Activated T-helper 2 cell treated with anti-CD3 and anti-CD28 coated beads, Interferon-gamma antibody, Interleukin-2, Interleukin-4, amounts not matched to agents 10 μg/mL and 5 μg/mL and 100 μg/mL, durations not matched to agents 14 hours and 24 hours and 36 hours (primary cell): ENCODE measurements at places on chromosomes 3 and 15.

GRCh38 chr3:129195731-129196256 is 12.1 kb upstream of the CNBP start:
- DNase-seq: no peak

DNA sequence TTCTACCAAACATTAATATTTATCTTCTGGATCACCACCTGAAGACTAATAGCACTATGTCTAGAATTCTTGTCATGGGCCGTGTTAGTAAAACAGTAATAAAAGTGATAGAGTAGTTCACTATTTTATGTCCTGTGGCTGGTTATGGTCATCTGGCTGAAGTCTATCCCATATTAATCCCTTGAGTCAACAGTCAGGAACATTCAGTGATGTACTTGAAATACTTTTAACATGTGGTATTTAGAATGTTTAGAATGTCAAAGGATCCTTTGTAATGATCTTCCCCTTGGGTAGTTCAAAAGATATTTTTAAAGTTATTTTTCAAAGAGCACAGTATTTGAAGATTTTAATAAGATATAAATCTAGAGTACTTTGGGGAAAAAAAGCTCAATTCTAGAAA is 117.0 kb downstream of the MBNL1 start:
- DNase-seq: no peak

- no peak for DNase-seq
Measured at GRCh38 chr3:184133840-184134745, 1.1 kb upstream of the EIF2B5 start.

DNA sequence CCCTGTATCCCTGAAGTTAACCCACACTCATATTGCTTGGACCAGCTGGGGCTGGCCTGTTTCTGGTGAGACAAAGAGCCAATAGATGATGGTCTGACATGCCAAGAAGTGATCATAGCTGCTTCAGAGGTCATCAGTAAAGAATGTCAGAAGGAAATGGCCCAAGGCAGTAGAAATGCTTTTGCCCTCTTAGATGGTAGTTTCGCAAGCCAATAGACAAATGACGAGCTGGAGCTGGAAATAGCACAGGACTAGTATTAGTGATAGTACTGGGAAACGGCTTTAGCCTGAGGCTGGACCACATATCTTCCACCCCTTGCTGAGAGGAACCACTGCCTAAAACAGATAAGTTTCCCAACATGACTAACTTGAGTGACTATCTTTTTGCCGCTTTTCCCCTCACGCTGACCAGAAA is 176.1 kb upstream of the THBS1 start:
- DNase-seq: no peak

DNA sequence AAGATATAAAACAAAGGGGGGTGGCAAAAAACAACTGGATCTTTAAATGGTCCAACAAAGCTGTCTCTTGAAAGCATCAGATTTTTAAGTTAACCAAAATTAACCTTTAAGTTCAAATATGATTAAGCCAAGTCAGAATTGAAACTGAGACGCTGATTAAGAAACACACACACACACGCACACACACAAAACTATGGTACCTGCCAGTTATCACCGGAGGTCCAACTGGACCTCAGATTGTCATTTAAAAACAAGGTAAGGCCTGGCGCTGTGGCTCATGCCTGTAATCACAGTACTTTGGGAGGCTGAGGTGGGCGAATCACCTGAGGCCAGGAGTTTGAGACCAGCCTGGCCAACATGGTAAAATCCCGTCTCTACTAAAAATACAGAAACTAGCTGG is 10.4 kb downstream of the ARF4 start:
- DNase-seq: no peak

- DNase-seq: no peak
Measured at GRCh38 chr3:194906229-194906629, 220.5 kb downstream of the FAM43A start.

GRCh38 chr15:64455961-64456371 is 4.4 kb upstream of the ZNF609 start:
- DNase-seq: no peak

- DNase-seq: no peak
Measured at GRCh38 chr3:40432793-40433192, 24.3 kb upstream of the RPL14 start.

GRCh38 chr3:54897028-54897711 is 30.7 kb downstream of the LRTM1 start:
- DNase-seq: no peak

- no peak for DNase-seq
Measured at GRCh38 chr3:185317674-185318073, 45.3 kb upstream of the MAP3K13 start.

DNA sequence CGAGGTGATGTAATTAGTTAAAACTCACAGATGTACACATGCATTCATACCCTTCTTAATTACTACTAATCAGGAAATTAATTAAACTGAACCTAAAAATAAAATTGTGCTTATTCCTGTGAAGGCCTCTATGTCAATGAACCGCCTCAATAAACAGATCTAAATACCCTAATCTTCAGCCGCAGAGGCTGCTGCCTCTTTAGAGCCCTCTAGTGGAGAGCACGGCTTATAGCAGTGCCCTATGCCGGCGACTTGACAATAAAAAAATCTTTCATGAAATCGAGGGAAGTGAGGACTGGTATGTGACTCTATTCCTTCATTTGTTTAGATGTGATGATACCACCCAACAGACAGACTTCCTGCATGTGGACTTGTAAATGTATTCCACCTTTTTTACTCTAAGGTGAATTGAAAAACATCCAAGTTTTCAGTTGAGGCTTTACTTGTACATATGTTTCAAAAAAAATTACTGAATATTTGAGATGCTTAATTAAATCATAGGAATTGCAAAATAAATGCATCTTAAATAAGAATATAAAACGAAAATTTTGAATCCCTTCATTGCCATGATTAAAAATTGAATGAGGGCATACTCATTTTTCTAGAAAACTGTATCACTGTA is 8.3 kb upstream of the EPHA3 start:
- peak; percentile 9 for DNase-seq

DNA sequence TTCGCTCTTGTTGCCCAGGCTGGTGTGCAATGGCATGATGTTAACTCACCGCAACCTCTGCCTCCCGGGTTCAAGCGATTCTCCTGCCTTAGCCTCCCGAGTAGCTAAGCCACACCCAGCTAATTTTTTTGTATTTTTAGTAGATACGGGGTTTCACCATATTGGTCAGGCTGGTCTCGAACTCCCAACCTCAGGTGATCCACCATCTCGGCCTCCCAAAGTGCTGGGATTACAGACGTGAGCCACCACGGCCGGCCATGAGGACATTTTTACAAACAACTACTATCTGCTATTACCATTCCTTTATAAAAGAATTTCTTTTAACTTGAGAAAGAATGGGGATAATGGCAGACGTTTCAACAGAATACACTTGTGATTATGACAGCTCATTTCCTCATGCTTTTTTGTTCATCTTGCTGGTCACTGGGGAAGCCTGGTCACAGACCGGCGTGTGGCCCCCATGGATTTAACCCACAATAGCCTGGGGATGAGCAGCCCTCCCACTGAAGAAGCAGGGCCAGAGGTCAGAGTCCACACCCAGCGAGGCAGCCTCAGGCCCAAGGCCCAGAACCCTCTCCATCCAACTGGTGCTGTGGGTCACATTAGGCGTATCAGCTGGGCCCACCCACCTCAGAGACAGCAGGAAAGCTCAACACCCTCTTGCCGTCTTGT is 112.0 kb downstream of the LIPC start:
- DNase-seq: no peak

GRCh38 chr15:76328106-76328696 is 8.4 kb upstream of the ISL2 start:
- DNase-seq: no peak

DNA sequence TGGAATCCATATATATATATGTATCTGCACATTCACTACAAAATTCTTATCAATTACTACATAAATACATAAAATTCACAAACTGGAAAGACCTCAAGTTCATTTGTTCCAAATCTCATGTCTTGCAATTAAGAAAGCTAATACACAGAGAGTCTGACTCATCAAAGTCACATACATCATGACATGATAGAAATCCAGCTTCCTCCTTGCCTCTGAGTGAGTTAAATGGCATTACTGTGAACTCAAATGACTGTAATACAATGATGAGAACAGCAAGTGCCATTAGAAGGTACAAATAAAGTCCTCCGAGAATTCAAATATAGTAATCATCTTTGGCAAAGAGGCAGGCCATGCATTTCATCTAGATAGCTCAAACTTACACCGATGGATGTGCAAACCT is 55.1 kb upstream of the AGTR1 start:
- no peak for DNase-seq

DNA sequence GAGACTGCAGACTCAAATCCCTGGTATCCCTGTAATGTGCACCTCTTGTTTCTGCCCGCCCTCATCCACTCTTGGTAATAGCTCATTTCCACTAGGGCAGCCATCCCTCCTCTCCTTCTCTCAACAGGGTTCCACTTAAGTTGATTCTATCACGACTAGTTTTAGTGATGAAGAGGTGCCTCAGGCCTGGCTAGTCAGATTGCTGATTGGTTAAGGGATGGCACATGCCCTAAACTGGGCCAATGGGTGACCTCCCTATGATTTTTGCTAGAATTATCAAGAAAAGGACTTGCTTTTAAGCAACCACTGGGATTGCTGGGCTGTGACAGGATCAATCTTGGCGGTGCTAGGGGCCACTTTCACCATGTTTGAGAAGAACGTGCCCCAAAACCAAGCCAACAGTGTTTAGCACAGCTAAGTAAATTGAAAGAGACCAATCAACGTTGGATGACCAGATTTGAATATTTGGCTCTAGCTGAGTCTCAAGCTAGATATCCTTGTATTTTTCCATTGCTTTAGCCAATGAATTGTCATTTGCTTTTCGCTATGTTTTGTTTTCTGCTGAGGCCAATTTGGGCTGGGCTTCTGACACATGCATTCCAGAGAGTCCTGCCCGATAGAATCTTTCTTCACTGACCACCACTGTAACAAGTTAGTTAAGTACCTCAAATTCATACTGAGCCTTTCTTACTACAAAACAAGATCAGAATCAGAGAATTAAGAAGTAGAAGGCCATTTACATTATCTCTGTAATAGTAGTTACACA is 131.0 kb downstream of the PDZRN3 start:
- DNase-seq: no peak

GRCh38 chr15:98455904-98456303 is 192.4 kb upstream of the IGF1R start:
- DNase-seq: no peak

GRCh38 chr15:69720536-69720935 is 267.9 kb downstream of the RPLP1 start:
- DNase-seq: no peak

DNA sequence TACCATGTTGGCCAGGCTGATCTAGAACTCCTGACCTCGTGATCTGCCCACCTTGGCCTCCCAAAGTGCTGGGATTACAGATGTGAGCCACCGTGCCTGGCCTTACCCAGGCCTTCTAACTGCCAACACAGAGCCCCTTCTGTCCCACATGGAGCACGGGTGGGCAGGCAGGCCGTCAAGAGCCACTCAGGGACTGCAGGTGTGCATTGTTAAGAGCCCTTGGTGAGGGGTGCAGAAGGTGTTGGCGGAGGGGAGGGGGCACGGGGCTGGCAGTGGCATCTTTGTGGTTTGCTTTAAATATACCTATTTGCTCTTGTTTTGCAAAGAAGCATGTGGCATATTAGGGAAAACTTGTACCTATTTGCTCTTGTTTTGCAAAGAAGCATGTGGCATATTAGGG is 37.3 kb downstream of the SMAD6 start:
- DNase-seq: no peak
